Nephron progenitor cell (in vitro differentiated cells): ENCODE measurements at places on chromosomes 1 and 21.

DNA sequence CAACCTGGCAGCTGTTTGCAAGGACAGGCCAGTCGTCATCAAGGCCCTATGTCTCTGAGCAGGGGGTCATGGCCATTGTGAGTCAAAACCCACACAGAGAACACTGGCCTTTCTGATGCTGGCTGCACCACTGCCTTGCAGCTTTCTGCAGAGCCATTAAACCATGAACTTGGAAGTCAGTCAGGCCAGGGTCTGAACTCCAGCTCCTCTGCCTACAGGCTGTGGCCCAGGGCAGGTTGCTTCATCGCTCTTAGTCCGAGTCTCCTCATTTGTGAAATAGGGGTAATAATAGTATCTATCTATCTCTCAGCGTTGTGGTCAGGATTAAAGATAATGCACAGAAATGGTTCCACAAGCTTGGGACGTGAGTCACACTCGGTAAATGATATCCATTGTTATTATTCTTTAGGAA lies 35.8 kb upstream of the HIVEP3 start:
- DNase-seq = no peak

DNA sequence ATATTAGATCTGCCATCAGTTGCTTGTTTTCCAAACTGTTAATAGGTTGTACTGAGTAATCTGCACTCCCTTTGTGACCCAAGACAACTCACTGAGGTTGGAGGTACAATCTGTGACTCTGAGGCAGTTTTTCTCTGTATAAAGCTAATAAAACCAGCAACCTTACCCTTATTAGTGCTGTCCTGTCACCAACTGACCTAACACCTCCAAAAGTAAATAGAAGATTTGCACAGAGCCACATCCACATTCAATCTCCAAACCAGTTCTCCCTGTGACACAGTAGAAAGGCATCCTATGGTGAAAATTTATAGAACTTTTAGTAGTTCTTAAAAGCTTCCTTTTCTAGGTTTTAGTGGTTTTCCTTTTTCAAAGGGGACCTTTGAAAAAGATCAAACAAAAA lies 140.4 kb upstream of the ADGRL2 start:
- DNase-seq = no peak

- no peak for DNase-seq
Observed at GRCh38 chr1:92527670-92528069, 40.9 kb upstream of the GFI1 start.

- no peak for DNase-seq
Observed at GRCh38 chr1:36988321-36988720, 46.0 kb downstream of the GRIK3 start.

GRCh38 chr1:156090840-156091188 lies 8.5 kb upstream of the MEX3A start:
- DNase-seq = peak; percentile 90

DNA sequence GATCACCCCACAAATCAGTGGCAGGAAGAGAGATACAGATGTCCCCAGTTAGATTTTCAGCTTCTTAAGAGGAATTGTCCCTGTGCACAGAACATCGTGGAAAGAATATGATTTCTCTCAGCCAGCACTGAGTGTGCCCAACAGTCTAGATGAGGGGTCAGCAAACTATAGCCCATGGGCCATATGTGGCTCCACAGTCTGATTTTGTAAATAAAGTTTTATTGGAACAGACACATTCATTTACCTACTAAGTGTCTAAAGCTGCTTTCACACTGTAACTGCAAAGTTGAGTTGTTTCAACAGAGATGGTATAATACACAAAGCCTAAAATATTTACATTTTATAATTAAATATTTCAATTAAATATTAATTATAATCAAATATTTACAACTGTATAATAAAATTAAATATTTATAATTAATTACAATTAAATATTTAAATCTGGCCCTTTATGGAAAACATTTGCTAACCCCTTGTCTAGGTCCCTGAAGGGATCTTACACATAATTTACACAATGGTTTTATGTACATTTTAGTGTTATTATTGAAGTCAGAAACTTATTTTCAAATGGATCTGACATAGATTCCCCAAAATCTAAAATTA lies 407.6 kb downstream of the PTPRU start:
- DNase-seq = no peak

DNA sequence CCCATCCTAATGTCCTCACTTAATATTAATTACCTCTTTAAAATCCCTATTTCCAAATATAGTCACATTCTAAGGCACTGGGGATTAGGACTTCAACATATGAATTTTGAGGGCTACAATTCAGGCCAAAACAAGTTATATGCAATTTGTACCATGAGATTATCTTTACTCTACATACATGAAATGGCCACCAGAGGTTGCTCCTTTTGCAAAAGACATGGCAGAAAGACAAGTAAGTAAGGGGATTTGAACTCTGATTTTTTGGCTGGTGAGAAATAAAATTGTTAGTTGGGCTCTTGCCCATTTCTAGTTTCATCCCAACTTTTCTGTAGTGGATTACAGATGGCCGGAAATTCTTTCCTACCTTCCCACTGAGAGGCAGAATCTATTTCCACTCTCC lies 4.8 kb upstream of the ALG6 start:
- no peak for DNase-seq

DNA sequence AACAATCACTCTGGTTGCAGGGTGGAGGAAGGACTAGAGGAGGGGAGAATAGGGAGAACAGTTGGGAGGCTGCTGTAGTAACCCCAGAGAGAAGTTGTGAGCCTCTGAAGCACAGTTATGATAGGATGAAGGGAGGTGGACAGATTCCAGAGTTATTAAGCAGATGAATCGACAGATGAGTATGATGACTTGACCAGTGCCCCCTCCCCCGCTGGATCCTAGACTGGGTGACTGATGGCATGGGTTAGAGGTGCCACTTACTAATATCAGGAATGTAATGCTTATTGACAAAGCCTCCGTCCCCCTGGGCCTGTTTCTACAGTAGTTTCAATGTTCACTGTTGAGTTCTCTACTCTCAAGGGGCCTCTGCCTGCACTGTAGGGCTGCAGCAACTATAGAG lies 14.0 kb upstream of the TIPRL start:
- no peak for DNase-seq

GRCh38 chr1:26856604-26857469 lies 6.1 kb upstream of the SFN start:
- DNase-seq = no peak

DNA sequence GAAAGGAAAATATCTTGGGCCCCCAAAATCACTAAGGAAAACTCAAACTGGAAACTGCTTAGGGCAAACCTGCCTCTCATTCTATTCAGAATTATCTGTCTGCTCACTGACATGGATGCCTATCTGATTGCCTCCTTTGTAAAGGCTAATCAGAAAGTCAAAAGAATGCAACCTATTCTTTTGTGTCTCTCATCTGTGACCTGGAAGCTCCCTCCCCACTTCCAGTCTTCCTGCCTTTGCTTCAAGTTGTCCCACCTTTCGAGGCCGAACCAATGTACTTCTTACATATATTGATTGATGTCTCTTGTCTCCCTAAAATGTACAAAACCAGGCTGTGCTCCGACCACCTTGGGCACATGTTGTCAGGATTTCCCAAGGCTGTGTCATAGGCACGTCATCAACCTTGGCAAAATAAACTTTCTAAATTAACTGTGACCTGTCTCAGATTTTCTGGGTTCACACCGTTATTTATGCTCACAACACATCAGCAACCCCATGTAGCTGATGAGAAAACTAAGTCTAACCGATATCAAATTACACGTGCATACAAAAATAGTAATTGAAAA lies 302.3 kb upstream of the NRIP1 start:
- no peak for DNase-seq

DNA sequence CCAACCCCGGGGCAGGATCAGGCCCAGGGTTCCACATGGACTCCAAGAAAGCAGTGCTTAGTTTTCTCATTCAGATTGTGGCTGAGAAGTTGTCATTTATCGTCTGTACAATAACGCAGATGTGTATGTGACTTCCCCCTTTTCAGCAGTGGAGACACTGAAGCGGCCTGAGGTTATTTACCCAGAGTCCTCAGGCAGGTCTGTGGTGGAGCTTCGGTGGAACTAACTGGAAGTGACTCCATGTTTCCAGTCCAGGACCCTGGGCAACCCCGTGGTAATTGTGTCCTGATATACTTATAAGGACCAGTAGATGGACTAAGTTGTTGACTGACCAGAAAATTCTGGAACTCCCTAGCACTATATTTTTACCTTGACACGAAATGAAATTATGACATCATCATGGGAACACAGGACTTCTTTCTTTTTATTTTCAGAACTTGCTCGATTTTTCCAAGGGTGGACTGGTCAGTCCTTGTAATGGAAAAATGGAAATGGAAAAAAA lies 1.0 kb upstream of the IER5 start:
- no peak for DNase-seq

- DNase-seq = no peak
Observed at GRCh38 chr1:8529901-8530300, 212.0 kb downstream of the SLC45A1 start.

DNA sequence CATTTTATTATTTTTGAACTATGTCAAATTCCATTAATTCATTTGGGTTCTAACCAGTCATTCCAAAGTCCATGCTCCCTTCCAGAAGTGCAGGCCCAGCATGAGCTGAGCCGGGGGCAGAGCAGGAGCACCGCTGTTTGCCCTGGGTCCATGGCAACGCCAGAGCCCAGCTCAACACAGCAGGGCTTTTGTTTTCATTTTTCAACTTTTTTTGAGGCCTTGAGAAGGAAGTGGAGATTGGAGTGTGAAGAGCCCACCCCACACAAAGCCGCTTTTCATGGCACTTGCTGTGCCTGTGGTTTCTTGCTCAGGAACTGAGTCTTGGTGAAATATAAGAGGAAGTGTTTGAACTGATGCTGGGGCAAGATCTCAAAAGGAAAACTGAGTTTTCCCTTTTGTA lies 13.2 kb upstream of the PRMT2 start:
- DNase-seq = no peak

DNA sequence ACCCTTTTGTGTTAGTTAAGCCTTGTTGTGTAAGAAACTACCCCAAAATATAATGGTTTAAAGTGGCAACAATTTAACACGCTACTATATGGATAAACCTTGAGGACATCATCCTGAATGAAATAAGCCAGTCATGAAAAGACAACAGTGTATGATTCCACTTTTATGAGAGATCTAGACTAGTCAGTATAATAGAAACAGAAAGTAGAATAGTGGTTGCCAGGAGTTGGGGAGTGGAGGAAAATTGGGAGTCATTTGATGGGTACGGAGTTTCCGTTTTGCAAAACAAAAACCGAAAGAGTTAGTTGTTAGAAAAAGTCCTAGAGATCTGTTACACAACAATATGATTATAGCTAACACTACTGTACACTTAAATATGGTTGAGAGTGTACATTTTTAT lies 16.0 kb upstream of the CHIA start:
- DNase-seq = no peak

GRCh38 chr1:167090314-167090942 lies at the start of gene GPA33:
GPA33 (minus strand) TSS chr1:167090377; CDS start chr1:167090287, 90 bp downstream.
- no peak for DNase-seq

- no peak for DNase-seq
Observed at GRCh38 chr1:163307479-163308171, 14.1 kb upstream of the NUF2 start.

- DNase-seq = no peak
Observed at GRCh38 chr1:1875932-1876331, 15.0 kb downstream of the GNB1 start.

GRCh38 chr21:45207839-45208626 lies 79.7 kb downstream of the POFUT2 start:
- no peak for DNase-seq

DNA sequence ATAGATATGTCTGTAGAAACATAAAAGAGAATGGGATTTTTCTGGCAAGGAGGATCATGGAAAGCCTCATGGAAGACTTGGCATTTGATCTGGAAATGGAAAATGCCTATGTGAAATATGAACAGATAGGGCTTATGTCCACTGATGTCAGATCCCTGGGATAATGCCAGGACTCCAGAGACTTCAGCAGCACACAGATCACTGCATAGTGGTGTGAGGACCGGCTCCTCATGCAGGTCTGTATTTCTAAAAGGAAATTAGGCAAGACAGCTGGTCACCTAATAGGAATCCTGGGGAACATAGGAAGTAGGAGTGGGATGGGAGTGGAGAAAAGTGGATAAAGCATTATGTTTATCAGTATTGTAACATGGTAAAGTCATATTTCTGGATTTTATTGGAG lies 56.8 kb upstream of the IPO9 start:
- DNase-seq = no peak

DNA sequence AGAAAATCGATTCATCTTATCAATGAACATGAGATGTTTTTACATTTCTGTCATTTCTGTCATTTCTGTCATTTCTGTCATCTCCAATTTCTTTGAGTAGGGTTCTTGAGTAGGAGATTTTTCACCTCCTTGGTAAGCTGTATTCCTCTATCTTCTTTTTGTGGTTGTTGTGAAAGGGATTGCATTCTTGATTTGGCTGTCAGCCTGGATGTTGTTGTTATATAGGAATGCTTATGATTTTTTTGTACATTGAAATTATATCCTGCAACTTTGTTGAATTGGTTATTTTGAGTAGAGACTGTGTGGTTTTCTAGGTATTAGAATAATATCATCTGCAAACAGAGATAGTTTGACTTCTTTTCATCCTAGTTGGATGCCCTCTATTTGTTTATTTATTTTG lies 1233.7 kb downstream of the PLA2G4A start:
- DNase-seq = no peak

- peak; percentile 8 for DNase-seq
Observed at GRCh38 chr1:208731981-208732821, 488.0 kb upstream of the PLXNA2 start.

DNA sequence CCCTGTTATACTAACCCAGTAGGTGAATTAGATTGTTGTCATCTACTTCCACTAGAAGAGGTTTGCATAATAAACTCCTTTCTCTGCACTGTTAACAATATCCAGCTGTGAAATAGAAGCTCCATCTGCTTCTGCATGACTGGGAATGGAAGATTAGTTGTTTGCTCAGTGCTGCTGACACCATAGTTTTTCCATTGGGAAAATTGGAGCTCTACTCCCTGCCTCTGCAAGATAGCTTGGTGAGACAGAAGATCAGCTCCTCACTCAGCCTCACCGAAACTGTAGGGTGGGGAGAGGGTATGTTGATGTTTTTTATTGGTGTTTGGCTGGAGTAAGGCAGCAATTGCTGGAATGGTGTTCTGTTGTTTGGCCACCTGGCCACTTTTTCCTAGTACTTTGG lies 331.6 kb upstream of the ADAMTS5 start:
- no peak for DNase-seq

DNA sequence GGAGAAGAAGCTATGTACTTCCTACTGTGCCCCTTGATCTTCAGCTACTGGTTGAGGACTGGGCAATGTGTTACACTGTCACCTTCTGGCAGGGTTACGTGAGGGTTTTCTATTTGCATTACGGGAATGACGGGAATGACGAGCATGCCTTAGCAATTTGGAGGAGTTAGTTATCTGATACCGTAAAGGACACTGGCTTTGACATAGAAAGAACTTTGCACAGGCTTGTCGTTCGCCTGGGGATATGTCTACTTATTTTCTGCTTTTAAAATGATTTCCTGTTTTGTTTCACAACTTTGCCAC lies 19.8 kb upstream of the ACBD6 start:
- DNase-seq = no peak
